ENCODE measurements at places on chromosomes 3 and 15.
A peak's percentile ranks its signal among the peaks of the same experiment; 100 is the strongest.

GRCh38 chr15:79283252-79284048 is 928 bp downstream of the ANKRD34C start:
- peak; percentile 29 for DNase-seq

DNA sequence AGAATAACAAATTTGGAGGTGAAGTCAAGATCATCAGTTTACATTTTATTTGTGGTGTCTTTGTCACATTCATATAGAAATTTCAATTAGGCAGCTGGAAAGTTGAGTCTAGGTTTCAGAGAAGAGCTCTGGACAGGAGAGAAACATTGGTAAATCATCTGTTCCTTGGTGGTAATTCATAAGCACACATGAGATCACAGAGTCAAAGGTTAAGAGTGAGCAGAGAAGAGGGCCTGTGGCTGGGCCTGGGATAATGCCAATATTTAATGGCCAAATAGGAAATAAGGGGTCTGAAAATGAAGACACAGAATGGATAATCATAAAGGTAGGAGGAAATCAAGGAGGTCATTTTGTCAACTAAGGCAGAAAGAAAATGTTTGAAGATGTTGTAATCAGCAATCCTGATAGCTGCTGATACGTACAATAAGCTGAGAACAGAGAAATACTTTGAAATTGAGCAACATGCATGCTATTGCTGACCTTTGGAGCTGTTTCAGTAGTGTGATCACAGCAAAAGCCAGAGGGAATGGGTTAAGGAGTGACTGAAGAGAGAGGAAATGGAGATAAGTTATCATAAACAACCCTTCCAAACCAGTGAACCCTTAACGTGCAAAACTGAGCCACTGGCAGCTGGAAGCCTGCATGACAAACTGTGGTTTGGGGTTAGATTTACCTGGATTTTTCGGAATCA is 692.8 kb downstream of the AGBL1 start:
- no peak for DNase-seq

DNA sequence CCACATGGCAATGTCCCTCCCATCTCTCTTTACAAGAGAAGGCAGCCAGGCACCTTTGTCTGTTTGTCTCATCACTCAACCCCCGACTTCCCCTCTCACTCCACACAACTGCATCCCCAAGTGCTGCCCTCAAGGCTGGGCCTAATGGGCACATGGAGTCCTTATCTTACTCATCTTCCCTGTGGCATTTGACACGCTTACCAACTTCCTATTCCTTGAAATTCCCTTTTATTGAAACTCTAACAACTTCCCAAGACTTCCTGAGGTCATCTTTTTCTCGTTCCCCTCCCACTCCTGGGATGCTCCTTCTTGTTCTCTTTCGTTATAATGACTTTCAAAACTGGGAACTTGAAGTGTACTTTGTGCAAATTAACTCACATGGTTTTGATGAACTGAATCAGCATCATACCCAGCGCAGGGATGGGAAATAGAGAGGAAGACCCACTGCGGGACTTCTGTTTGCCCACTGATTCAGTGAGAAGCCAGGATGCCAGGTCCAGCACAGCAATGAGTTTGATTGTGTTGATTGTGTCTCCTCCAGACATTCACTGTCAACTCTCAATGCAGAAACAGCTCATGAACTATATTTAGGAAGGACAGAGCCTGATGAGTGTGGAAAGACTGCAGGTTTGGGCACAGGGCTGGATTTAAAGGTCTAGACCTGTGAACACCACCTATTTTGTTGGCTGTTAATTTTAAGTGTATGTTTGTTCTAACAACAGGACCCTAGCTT is 104.7 kb upstream of the TNIK start:
- no peak for DNase-seq

GRCh38 chr3:44365952-44366351 is 27.4 kb downstream of the TCAIM start:
- DNase-seq, result no peak

DNA sequence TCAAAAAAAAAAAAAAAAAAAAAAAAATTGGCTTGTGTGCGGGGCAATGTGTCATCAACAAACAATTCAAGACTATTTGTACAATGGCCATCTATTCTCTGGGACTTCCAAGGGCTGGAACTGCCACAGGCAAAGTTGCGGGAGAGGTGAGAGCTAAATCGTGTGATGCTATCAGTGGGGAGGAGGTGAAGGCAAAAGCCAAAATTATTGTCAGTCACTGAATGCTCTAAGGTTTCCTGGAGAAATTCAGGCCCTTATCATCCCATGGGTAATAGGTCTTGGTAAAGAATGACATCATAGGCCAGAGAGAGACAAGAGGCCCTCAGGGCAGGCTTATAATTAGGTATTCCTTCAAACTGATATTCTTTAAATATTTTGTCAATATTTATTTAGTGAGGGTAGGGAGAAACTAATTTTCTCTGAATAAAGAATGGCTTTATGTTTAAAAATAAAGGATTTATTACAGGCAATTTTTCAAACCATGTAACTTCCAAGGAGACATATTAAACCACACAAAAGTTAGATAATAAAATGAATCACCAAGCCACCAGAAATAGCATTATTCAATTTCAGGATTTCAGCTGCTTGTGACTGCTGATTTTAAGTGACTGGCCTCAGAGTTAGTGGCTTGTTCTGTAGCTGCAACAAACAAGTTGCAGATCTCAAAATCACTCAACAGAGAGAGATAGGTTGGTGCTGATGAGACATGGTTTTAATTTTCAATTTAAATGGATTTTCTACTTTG is 226.3 kb upstream of the MRPL3 start:
- DNase-seq, result peak; percentile 6

DNA sequence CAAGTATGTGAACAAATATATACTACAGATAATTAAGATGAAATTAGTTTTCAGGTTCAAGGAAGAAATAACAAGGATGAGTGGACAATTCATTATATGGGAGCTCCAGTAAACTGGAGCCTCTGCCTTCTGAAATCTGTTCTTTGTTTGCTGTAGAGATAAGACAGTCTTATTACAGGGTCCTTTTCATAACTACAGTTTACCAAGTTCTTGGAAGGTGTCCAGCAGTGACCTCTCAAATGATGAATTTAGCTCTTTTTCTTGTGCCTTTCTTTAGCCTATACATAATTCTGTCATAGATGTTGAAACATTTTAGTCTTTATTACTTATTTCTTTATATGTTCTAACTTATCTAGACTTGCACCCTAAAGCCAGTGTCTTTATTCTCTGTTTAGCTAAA is 89.7 kb upstream of the GBE1 start:
- DNase-seq, result peak; percentile 1

DNA sequence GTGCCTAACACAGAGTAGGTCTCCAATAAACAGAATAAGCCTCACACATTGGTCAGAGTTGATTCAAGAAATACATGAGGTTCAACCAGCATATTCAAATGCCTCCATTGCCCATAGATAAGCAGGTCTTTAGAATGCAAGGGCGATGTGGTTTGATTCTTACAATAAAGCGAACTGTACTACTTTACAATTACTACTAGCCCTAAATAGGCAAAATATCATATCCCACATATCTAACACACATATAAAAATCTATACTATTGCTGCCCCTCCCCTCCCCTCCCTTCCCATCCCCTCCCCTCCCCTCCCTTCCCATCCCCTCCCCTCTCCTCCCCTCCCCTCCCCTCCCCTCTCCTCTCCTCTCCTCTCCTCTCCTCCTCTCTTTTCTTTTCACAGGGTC is 6.7 kb upstream of the GRM7 start:
- DNase-seq, result no peak

DNA sequence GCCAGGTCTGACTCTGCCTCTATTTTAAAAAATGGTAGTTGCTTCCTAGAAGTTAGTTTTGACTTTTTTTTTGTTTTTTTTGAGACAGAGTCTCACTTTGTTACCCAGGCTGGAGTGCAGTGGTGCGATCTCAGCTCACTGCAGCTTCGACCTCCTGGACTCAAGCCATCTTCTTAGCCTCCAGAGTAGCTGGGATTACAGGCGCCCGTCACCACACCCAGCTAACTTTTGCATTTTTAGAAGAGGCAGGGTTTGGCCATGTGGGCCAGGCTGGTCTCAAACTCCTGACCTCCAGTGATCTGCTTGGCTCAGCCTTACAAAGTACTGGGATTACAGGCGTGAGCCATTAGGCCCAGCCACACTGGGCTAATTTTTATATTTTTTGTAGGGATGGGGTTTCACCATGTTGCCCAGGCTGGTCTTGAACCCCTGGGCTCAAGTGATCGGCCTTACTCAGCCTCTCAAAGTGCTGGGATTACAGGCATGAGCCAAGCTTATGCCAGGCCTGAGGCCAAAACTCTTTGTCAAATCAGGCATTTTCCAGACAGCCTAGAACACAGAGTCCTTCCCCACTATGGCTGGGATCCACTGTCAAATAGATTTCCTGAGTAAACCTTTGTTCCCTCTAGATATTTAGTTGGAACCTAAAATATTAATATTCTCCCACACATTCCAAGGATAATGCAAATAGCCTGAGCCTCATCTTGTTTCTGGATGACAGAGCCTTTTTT is 13.7 kb downstream of the C3orf62 start:
- no peak for DNase-seq

DNA sequence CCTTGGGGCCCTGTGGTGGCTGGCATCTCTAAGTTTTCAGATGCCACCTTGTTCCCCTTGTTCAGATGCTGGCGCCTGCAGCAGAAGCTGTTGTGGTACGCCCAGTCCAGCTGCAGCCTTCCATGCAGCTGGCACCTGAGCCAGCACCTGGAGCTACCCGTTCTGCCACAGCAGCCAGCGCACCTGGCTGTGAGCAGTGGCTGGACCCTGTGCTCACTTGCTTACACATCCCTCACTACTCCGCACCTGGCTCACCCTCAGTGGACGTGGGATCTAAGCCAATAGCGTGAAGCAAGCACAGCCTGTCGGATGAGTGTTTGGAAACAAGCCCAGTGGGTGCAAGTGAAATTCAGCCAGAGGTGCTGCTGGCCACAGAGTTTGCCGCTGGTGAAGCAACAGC is 607.5 kb upstream of the BCHE start:
- no peak for DNase-seq

GRCh38 chr3:179026636-179027035 is 45.0 kb downstream of the ZMAT3 start:
- no peak for DNase-seq

GRCh38 chr3:67335813-67336212 is 318.6 kb downstream of the SUCLG2 start:
- peak; percentile 0 for DNase-seq

DNA sequence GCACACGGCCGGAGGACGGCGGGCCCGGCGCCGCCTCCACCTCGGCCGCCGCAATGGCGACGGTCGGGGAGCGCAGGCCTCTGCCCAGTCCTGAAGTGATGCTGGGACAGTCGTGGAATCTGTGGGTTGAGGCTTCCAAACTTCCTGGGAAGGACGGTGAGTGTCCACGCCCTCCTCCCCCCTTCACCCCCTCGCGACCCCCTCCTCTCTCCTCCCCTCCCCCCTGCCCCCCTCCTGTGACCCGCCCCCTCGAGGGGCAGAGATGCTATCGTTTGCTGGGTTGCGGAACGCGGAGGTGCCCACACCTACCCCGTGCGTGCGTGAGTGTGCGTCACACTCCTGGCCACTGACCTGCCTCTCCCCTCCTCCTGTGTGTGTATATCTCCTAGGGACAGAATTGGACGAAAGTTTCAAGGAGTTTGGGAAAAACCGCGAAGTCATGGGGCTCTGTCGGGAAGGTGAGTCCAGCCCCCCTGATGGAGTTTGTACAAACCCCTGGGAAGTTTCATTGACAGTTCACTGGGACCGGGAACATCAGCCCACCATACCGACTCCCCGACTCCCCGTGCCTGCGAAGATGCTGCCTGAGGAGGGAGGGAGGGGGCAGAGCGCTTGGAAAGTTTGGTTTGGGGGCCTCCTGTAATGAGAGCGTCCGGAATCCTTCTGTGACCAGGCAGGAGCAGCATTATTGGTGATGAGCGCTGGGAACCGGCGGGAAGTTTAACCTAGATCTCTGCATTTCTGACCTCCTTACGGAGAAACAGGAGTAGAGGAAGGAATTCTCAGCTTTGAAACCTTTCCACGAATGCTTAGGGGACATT is 795 bp upstream of the SCAANT1 start:
- DNase-seq, result peak; percentile 64

GRCh38 chr15:77455696-77456321 is 35.1 kb downstream of the HMG20A start:
- no peak for DNase-seq

All from OCI-M1 (cell line).